ENCODE measurements at places on chromosomes 11 and 22.

- no peak for DNase-seq
These were observed 800 bp downstream of the KCTD21 start for GRCh38 chr11:78187366-78188285.

DNA sequence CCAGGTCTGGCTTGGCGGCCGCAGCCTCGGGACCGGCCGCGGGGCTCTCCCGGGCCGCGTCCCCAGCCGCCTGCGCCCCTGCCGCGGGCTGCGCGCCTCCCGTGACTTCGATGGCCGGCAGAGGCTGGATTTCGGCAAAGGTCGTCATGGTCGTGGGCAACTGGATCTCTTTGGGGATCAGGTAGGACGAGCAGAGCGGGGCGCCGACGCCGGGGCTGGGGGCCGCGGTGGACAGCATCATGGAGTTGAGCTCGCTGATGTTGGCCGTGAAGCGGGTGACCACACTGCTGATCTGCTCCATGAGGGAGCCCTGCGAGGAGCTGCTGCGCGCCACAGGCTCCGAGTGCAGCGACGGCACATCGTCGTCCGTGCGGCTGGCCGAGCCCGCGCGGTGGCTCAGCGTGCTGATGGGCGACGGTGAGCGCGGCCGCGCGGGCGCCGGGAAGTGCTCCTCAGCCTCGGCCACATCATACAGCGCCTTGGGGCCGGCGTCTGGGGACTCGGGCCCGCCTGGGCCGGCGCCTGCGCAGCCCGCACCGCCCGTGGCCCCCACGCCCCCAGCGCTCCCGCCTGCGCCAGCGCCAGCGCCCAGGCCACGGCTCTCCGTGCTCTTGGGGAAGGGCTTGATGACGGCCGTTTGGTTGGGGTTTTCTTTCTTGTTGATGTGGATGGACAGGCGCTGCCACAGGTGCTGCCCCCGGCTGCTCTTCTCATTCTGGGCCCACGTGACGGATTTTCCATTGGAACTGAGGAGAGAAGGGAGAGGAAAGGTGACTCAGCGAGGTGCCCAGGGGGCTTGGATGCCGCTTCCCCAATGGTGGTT, 171.4 kb upstream of the CTSC start:
- DNase-seq = peak; percentile 49

DNA sequence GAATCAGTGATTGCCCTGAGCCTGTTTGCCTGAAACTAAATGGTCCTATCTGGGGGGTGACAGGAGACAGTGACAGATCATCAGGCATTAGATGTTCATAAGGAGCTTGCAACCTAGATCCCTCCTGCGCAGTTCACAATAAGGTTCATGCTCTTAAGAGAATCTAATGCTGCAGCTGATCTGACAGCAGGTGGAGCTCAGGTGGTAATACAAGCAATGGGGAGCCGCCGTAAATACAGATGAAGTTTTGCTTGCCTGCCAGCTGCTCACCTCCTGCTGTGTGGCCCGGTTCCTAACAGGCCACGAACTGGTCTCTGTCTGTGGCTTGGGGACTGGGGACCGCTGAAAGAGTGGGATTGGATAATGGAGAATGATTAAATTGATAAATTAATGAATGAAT, 14.0 kb downstream of the NOX4 start:
- DNase-seq = no peak

DNA sequence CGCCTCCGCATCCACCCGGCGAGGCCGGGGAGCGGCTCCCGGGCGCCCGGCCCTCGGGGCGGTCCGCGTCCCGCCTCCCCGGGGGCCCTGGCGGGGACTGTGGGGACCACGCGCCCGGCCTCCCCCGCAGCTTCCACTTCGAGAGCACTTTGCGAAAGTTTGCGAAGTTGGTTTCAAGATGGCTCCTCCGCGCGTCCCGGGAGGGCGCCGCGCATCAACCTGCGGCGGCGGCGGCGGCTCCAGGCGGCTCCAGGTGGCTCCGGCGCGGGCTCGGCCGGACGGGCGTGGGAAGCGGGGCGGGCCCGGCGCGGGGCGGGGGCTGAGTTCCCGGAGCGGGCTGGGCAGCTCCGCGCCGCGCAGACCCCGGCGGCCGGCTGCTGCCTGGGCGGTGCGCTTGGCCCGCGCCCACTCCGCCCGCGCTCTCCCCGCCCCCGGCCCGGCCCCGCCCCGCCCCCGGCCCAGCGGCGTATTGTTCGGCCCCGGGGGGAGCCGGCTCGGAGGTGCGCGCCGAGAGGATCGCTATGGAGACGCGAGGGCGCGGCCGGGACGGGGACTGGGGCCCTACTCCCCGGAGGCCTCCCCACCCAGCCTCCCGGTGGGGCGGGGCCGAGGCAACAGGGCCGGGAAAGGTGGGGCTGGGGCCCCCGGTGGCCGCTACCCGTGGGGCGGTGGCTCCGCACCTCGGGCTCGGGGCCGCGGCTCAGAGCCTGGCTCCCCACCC, at the start of gene CELSR1:
CELSR1 (minus strand) TSS at position 396 of the 721 bp plus-strand sequence. CDS start 450 bp downstream, outside the sequence.
- no peak for DNase-seq

- DNase-seq = peak; percentile 6
These were observed 51.7 kb upstream of the PRODH start for GRCh38 chr22:18987765-18988164.

- no peak for DNase-seq
These were observed 63.4 kb downstream of the MYH9 start for GRCh38 chr22:36324414-36324813.

DNA sequence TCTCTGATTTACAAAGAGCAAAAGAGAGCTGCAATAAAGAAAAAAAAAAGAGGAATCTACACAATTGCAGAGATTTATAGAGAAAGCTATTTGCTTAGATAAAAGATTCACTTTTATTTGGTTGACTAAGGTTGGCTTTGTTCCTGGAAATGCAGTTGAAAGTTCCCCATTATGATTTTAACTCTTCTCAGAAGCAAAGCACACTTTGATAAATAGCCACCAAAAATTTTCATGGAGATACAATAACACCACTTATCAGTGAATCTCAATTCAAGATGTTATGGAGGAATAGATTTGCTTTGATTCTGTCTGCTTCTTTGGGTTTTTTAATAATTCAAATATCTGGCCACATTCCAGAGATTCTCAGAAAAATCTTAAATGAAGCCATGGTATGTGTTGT, 88.5 kb upstream of the ANO3 start:
- DNase-seq = no peak

- peak; percentile 32 for DNase-seq
These were observed 40.4 kb downstream of the BBOX1 start for GRCh38 chr11:27081056-27081455.

DNA sequence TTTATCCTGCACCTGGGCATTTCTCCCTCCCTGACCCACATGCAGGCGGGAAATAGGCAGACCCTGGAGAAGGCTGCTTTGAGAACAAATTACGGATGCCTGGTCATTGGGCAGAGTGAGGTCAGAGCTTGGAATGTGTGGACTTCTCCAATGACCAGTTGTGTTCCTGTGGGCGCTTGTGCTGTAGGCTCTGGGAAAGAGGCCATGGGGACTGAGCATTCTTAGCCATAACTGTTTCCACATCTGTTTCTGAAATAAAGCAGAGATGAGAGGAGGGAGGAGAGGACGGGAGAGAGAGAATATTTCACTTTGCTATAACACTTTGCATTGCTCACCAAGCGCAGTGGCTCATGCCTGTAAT, 11.2 kb upstream of the TMEM184B start:
- peak; percentile 46 for DNase-seq

GRCh38 chr22:38248280-38248679, 24.5 kb downstream of the TMEM184B start:
- no peak for DNase-seq

GRCh38 chr11:76987203-76987602, 47.0 kb upstream of the B3GNT6 start:
- DNase-seq = no peak

DNA sequence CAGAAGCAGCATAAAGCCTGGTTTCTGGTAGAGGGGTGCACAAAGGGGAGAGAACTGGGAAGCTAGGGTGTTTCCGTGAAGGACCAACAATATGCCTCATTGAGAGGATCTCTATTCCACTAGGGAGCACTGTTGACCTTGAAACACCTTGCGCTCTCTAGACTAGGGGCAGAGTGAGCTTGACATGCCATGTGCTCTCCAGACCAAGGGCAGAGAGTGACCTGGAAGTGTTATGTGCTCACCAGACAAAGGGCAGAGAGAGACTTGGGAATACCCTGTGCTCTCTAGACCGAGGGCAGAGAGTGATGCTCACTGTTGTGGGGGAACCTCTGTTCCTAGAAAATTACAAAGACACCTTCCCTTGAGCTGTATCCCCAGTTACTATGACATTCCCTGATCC, 15.2 kb upstream of the EI24 start:
- DNase-seq = no peak

DNA sequence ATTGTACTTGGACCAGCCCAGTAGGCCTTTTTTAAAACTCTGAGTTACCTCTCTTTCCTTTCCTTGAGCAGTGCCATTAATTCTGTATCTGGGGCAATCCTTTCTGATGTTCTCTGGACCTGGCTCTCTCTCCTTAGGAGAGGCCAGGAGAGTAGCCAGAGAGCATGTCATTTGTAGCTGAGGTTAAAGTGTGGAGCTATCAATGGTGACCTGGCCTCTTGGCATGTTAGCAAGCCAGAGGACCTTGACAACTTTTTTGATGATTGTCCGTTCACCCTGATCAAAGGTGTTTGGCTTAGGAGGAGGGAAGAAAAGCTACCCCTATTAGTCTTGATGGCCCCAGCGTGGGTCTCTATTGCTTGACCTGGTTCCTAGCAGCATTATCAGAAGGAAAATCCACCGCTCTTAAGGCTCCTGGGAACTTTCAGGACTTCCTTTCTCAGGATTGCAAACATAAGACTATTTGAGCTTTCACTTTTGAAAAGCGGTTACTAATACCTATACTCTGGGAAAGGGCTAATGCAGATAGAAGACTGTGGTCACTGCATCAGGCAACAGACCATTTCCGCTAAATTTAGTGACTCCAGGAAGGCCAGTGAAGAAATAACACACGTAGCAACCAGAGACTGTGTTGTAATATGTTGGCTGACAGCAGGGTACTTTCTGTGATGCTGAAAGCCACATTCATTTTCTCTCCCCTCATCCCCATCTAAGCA, 18.2 kb downstream of the LIMK2 start:
- no peak for DNase-seq

GRCh38 chr11:69841859-69842698, 22.9 kb upstream of the FGF3 start:
- DNase-seq = no peak

DNA sequence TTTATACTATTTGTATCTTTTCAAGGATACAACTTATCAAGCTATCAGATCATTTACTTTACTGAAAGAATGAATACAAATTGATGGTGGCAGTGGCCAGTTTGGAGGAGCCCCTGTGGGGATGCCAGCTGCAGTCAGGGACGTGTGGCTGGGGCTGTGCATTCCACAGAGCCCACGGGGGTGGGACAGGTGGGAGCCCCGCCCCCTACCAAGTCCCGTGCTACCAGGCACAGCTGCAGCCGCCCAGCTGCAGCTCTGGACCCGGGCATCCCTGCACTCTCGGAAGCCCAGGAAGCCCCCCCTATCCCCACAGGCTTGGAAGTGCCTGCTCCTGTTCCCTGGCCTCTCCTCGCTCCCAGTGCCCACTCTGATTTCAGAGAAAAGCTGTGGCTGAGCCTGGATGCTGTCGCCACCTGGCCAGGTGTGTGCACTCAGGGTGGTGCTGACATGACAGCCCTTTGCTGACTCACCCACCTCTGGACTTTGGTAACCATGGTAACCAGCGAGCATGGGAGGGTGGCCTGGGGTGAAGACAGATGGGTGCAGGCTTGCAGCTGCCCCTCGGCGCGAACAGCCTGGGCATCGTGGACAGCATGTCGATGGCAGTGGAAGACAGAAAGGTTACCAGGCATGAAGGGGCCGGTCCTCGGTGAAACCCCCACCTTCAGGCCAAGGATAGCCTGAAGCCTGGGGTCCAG, 138.1 kb downstream of the SBF2 start:
- no peak for DNase-seq

DNA sequence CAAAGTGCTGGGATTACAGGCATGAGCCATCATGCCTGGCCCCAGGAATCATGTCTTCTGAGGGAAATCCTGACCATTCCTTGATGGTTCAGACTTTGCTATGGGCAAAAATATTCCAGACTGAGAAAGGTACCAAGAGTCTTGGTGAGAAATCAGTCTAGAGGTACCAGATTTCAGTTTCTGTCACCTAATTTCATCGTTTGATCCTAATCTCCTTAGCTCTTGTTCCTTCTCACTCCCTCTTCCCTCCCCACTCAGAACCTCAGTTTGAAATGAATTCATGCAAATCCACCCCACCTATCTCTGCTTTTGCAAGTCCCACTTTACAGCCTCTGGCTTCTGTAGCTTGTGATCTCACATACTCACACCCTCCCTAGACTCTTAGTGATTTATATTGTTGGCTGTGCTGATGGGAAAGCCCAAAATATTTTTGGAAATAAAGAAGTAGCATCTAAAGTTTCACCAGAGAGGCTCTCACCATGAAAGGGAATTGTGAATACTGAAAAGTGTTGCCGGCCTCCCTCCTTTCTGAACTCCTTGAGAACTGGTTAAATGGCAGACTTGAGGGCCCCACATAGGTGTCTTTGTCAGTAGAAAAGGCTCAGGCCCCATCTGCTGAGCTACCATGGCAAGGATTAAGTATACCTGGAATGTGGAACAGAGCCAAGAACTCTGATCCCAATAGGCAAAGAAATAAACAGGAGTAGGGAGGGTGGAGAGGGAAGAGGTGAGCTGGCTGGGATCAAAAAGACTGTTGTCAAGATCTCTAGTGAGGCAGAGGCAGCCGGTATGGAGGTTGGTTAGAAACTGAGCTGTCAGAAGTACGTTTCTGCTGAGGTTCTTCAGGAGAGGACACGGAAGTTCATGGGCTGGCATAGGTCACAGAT, 190.5 kb upstream of the MTMR2 start:
- DNase-seq = no peak

- no peak for DNase-seq
These were observed 503.2 kb downstream of the MN1 start for GRCh38 chr22:27298332-27298731.

- DNase-seq = no peak
These were observed 29.6 kb downstream of the SNX19 start for GRCh38 chr11:130886704-130887103.

DNA sequence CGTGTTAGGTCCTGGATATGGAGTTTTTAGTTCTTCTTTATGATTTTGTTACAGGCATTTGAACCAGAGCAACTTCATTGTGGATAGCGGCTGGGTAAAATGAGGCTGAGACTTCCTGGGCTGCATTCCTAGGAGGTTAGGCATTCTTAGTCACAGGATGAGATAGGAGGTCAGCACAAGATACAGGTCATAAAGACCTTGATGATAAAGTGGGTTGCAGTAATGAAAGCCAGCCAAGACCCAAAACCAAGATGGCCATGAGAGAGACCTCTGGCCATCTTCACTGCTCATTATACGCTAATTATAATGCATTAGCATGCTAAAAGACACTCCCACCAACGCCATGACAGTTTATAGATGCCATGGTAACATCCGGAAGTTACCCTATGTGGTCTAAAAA, 23.4 kb upstream of the CLMP start:
- DNase-seq = no peak

DNA sequence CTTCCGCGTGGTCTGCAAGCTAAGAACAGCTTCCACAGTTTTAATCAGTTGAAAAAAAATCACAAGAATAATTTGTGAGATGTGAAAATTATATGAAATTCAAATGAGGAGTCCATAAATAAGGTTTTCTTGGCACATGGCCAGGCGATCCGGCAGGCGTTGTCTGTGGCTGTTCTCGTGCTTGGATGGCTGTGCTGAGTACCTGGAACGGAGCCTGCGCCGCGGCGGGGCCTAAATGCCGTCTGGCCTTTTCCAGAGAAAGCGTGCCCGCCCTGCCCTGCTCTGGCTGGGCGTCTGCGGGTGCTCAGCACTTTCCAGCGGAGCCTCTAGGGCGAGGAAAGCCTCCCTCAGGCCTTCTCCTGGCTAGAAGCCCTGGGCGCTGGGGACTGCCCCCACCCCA, 41.8 kb downstream of the OSBPL5 start:
- no peak for DNase-seq

All from fibroblast of skin of back (primary cell).